ENCODE measurements at places on chromosomes 7 and 10.
A peak's percentile ranks its signal among the peaks of the same experiment; 100 is the strongest.

- DNase-seq: no peak
These were observed 6.8 kb upstream of the SPOCK2 start for GRCh38 chr10:72095195-72095594.

DNA sequence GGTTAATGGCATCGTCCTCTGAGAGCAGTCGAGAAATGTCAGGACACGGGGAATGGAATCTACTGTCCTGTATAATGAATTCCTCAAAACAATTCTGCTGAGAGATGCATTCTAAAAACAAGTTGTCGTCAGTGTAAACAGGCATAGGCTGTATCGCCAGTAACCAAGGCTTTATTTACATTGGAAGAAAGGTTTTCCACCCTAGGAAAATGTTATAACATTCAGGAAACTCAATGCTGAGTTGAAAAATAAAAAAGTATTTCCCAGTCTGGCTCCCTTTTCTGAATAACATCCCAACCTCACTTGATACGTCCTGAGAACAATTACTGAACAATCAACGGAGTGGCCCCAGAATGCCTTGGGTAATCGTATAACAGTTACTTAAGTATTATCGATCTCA is 79.6 kb upstream of the UCN3 start:
- no peak for DNase-seq

DNA sequence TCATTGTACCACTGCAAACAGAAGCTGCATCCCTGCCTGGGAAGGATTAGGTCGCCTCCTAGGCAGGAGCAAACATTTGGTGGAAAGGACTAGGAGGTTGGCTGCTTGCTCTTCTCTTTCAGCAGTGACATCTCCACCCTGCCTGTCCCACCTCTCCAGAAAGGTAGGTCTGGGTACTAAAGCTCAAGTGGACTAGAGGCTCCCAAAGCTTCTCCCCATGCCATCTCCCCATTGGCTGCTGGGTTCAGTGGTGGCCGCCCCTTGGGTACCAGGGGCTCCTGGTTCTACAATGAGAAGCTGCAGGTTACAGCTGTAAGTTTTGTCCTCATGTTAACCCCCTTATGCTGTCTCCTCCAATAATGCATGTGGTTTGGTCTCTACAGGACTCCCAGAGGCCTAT is 180.7 kb upstream of the MKI67 start:
- DNase-seq: no peak

- no peak for DNase-seq
These were observed 5.7 kb downstream of the ZNF92 start for GRCh38 chr7:65379318-65379717.

DNA sequence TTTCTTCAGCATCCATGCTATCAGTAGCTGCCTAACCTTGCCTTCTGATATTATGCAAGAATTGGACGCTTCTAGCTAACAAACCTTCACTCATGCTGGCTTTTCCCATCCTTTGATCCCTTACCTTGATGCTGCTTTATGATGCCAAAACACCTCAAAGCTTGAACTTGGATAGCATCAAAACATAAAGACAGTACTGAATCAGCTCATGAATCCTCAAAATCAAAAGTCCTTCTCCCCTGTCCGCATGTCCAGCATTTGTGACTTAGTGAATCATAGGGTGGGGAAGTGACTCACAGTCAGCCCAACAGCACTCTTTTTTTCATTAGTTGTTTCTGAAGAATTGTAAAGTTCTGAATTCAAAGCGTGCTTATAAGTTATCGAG is 89.5 kb upstream of the PIK3CG start:
- no peak for DNase-seq

DNA sequence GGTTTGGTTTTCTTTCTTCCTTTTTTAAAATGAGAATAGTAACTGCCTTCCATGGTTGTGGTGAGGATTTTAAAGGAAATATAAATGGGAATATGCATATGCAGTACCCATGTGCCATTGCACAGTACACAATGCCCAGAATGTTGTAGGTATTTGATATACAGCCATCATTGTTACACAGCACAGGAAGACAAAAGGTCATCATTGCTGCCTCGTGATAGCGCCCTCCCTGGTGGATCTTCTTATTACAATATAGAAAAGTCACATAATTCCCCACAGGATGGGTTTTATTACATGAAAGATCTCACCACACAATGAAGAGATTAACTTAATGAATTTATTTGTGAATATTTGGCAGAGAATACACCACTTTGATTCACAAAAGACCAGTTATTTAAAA is 76.5 kb downstream of the PPP1R17 start:
- no peak for DNase-seq

- no peak for DNase-seq
These were observed 83.4 kb upstream of the SEMA3E start for GRCh38 chr7:83732305-83732704.

DNA sequence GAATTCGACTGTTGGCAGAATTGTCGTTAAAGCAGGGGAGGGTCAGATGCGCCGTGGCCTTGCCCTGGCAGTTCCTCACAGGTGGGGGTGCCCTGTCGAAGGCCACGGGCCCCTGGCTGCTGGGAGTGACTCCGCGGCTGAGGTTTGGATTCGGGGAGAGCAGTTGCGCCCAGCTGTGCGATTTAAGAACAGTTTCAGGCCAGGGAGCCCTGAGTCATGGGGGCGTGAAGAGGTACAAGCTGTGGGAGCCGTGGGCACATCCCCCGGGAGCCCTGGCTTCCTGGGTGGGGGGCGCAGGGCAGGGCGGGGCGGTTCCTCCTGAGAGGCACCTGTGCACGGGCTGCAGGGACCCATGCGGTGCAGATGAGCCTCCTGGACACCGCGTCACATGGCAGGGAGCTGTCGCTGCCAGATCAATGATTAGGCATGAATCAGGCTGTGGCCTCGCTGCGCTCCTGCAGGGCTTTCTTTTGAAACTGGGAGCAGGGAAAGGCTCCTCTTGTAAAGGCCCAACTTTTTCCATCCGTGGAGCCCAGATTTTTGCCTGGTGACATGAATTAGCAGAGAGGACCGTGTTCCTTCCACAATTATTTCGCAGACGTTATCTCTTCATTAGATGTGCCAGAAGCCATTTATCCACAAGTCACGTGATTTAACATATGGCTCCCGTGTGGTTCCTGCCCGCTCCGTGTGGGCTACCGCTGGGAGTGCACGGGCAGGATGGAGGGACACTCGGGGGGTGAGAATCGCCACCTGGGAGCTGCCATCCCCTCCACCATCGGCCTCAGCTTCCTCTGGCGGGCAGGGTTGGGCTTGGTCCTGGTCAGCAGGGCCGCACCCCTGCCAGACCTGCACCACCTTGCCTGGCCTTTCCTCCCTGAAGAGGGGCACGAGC is 918 bp downstream of the PWWP2B start:
- no peak for DNase-seq

GRCh38 chr10:23293145-23293724 is 51.4 kb downstream of the C10orf67 start:
- no peak for DNase-seq

- DNase-seq: no peak
These were observed 1.9 kb downstream of the APBB1IP start for GRCh38 chr10:26440088-26440470.

DNA sequence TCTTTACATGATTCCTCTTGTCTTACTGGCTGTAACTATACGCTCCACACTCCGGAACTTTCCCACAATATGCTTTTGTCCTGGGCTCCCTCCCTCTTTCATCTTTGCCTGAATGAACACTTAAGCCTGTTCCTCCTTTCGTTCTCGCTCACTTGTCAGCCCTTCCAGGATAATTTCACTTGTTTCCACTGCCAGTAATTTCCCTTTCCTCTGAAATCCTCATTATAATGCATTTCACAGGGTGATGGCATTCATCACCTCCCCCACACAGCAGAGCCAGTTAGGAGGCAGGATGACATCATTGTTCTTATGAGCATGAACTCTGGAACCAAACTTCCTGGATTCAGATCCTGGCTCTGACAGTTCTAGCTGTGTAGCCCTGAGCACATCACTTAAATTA is 372.6 kb downstream of the GPR158 start:
- DNase-seq: no peak

GRCh38 chr10:78915190-78915518 is 153.6 kb upstream of the ZMIZ1 start:
- no peak for DNase-seq

DNA sequence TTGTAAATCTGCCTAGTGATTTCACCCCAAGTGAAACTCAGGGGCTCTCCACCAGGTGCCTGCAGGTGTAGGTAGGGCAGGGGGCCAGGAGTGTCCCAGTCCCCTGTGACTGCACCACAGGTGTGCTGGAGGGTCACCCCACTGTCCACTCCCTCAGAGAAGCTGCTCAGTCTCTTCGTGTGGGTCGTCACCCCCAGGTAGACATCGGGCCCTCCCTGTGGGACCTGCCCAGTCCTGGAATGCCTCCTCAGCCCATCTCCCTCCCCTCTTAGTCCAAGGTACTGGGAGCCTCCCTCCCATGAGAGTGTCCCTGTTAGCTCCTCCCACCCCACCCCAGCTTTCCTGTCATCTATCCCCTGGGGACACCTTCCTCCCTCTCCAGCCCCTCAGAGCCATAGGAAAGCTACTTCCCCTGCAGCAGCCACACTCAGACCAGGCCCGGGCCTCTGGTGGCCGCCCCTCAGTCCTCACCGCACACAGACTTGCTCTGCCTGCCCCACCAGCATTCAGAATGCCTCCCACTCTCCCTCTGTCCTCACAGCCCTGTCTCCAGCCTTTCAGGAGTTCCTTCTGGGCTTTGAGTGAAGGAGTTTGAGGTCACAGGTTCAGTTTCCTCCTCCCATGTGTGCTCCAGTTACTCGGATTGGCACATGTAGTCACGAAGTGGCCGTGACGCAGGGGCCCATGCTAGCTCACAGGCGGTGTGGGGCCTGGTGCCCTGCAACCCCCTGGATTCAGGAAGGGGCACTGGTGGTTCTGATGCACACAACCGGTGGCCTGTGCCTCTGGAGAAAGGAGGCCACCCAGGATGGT is 5.1 kb downstream of the ALOX5 start:
- no peak for DNase-seq

DNA sequence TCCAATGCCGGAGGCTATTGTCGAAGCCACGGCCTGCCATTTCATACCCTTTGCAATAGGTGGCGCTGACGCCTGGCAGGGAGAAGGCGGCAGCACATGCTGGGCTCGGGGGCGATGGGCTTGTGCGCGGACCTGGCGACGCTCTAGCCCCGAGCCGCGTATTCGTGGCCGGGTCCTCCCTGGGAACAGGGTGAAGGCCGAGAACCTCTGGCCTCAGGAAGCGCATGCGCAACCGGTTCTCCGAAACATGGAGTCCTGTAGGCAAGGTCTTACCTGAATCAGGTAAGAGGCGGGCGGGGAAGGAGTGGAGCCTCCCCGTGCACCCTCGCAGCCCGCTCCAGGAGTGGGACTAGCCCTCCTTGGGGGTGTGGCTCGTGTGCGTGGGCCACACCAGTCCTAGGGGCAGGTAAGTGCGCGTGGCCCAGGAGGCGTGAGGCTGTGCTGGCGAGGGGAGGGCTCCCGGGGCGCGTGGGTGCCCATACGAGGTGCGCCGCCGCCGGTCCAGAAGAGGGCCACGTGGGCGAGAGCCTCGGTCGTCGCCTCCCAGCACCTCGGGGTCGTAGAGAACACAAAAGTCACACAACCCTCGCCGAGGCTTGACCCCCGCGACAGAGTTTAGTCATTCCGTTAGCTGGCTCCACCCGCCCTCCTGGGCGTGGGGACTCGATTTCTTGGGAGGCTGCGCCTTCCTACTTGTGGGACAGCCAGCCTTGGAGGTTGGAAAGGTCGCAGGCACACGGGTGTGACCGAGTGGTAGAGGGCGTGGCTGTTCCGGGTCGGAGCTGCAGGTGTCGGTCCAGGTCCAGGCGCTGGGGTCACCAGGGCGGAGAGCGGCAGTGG is 5.6 kb upstream of the MEST start:
- peak; percentile 42 for DNase-seq

- no peak for DNase-seq
These were observed 46.7 kb downstream of the USP6NL start for GRCh38 chr10:11564741-11565140.

- DNase-seq: no peak
These were observed 3.1 kb downstream of the CPA1 start for GRCh38 chr7:130383187-130383980.

- DNase-seq: no peak
These were observed 43.3 kb upstream of the HBP1 start for GRCh38 chr7:107125475-107125874.

DNA sequence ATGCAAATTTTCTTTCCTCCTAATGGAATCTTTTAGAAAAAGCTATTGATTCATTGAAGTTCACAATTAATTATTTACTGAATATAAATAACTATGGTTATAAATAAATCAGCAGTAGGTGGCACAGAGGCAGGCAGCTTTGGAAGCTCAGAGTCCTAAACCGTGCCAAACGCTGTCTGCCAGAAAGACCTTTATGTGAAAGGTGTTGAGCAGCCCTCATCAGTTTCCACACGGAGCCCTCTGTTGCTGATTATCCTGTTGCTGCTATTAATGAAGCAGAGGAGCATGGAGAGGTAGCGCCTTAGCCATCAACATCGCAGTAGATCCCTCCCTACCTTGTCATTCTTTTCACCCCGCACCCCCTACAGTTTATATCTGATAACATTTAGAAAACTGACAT is 51.0 kb downstream of the RTKN2 start:
- DNase-seq: no peak

DNA sequence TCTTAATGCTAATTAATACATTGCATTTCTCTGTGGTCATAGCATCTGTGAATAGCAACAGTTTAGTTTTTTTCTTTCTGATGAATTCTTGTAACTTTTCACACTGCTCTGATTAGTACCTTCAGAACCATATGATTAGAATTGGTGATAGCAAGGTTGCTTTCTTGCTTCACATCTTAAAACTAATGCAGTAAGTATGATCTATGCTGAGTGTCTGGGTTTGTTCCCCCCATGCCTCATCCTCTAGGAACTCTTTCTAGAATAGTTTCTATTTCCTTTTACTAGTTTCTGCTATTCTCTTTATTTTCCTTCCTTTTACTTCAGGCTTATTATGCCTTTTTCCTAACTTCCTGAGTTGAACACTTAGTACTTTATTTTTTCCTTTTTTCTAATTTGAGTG is 32.4 kb downstream of the TES start:
- DNase-seq: no peak

DNA sequence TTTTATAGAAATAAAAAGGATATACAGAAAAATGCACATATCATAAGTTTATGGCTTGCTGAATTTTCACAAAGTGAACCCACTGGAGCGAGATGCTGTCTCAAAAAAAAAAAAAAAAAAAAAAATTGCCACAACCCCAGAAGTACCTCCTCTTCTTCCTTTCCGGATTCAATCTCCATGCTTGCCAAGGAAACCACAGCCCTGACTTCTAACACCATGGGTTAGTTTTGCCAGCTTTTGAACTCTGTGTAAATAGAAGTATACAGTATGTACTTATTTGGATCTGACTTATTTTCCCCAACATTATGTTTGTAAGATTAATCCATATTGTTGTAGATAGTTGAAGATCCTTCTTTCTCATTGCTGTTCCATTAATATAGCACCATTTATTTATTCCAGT is 40.0 kb downstream of the FANK1 start:
- DNase-seq: no peak

DNA sequence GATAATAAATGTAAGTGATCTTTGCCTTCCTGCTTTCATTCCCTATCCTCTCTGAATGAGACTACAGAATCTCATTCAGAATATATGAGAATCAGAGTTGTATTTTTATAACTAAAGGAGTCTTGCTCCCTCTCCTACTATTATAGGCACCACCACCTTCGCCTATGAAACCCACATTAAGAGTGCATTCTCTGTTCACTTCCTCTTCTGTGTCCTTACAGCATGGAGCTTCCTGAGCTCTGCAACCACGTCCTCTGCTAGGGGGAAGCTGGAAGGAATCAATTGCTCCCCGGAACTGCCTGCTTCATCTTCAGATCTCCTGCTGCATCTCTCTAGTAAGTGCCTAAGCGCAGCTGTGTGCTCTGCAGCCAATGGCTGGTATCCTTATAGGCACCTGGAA is 820.7 kb downstream of the GRID1 start:
- no peak for DNase-seq

GRCh38 chr10:28601012-28601411 is 68.1 kb downstream of the WAC start:
- DNase-seq: no peak
